ENCODE measurements at places on chromosomes 11 and 22. TPM values are rescaled to one million over a fixed set of nuclear protein-coding genes. Genes with fewer than 3 reads are reported as not detected.

SMIM38 gene
- 0.36 TPM for polyA plus RNA-seq

IL10RA gene
- 3.0 TPM for polyA plus RNA-seq

RGL4 gene
- polyA plus RNA-seq = 3.1 TPM

PHOX2A gene
- 0.49 TPM for polyA plus RNA-seq

NF2 gene
- 30.6 TPM for polyA plus RNA-seq

CASP1 gene
- 6.4 TPM for polyA plus RNA-seq

MYBPC3 gene
- polyA plus RNA-seq = 0.13 TPM

TRIM21 gene
- 23.0 TPM for polyA plus RNA-seq

OR9G1 gene
- polyA plus RNA-seq = not detected

PTPRJ gene
- 25.7 TPM for polyA plus RNA-seq

CACNA1I gene
- polyA plus RNA-seq = 0.08 TPM

MAP6 gene
- 11.1 TPM for polyA plus RNA-seq

P2RX6 gene
- 1.5 TPM for polyA plus RNA-seq

B4GALNT4 gene
- polyA plus RNA-seq = 60.1 TPM

SCN2B gene
- 4.9 TPM for polyA plus RNA-seq

BTG4 gene
- not detected for polyA plus RNA-seq

HIRA gene
- polyA plus RNA-seq = 36.8 TPM

Data from right renal pelvis (tissue), 4 donors.